ENCODE measurements at places on chromosomes 13 and 19. TPM values are rescaled to one million over a fixed set of nuclear protein-coding genes. Genes with fewer than 3 reads are reported as not detected.
A peak's percentile ranks its signal among the peaks of the same experiment; 100 is the strongest.

- H3K27ac ChIP-seq: peak overlapping the region; percentile 25
- H3K4me3 ChIP-seq: no peak overlapping the region
- H3K36me3 ChIP-seq: no peaks in the 10 kb centered on the region
- no peak for DNase-seq
Measured at GRCh38 chr13:39419068-39419467, 183.9 kb downstream of the LHFPL6 start.

Gene VSTM1
- total RNA-seq: not detected

Gene KLK10
- total RNA-seq: not detected

DNA sequence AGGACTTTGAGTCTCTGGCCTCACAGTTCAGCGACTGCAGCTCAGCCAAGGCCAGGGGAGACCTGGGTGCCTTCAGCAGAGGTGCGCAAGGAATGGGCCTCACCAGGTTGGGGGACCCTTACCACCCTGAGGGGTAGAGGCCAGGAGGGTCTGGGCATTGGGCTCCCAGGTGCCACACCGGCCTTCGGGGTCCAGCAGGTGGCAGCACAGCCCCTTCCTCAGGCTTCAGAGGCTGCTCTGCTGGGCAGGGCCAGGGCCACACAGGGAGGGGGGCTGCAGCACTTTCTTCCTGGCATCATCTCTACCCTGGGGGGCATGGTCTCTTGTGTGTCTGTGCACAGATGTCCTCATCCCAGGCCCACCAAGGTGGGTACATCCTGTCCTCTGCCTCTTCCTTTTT is 12.9 kb downstream of the PIN1 start:
- H3K4me1 ChIP-seq: peaks cover 17% of the 10 kb centered on the region
- peaks cover 18% of the 10 kb centered on the region for H3K36me3 ChIP-seq
- H3K27ac ChIP-seq: no peak overlapping the region
- DNase-seq: no peak
- no peak overlapping the region for H3K4me3 ChIP-seq

Gene SULT2B1
- not detected for total RNA-seq

GRCh38 chr13:49086722-49087121 is 111.0 kb downstream of the FNDC3A start:
- DNase-seq: no peak
- no peaks in the 10 kb centered on the region for H3K36me3 ChIP-seq
- peaks cover 7% of the 10 kb centered on the region for H3K4me1 ChIP-seq

GRCh38 chr19:7917267-7918061 is 2.7 kb upstream of the SNAPC2 start:
- H3K4me3 ChIP-seq: peak overlapping the region; percentile 46
- H3K36me3 ChIP-seq: peaks cover 20% of the 10 kb centered on the region
- no peak for DNase-seq
- H3K27me3 ChIP-seq: peaks cover 40% of the 10 kb centered on the region

- no peak overlapping the region for H3K27ac ChIP-seq
- H3K36me3 ChIP-seq: peaks cover 17% of the 10 kb centered on the region
- DNase-seq: no peak
- no peaks in the 10 kb centered on the region for H3K27me3 ChIP-seq
- no peak overlapping the region for H3K4me3 ChIP-seq
Measured at GRCh38 chr19:2816641-2817040, 3.0 kb upstream of the ZNF554 start.

Gene SPHK2
- total RNA-seq: 17.7 TPM

DNA sequence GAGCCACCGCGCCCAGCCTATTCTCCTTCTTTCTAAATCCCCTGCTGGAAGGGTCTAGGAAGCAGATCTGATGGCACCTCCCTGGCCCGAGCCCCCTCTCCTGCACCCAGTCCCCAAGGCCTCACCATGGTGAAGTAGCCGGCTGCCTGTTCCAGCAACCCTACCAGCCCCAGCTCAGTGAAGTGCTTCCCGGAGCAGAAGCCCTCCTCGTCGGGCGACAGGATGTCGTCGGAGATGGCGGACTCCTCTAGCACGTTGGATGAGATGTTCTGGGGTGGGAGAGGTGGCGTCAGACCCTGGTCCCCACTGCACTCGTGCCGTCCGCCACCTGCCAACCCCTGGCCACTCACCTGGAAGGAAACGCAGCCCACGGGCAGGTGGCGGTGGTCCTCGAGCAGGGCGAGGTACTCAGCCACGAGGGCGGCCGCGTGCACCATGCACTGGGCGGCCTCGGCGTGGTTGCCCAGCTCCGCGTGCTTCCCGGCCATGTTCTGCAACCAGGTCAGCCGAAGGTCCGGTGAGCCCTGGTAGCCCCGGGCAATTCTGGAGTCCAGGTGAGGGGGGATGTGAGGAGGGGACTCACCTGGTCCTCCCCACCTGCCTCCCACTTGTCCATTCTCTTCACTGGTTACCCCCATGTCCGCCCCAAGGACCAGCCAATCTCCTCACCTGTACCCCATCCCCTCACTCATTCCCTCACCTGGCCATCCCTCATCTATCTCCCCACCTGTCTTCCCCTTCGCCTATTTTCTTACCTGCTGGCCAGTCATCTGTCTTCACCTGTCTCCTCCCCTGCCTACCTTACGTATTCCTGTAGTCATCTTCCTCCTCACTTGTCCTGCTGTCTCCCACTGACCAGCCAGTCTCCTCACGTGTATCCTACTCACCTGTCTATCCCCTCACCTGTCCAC is 11.5 kb upstream of the KANK2 start:
- no peaks in the 10 kb centered on the region for H3K27me3 ChIP-seq
- H3K27ac ChIP-seq: no peak overlapping the region
- DNase-seq: no peak
- H3K4me1 ChIP-seq: peaks cover 32% of the 10 kb centered on the region

DNA sequence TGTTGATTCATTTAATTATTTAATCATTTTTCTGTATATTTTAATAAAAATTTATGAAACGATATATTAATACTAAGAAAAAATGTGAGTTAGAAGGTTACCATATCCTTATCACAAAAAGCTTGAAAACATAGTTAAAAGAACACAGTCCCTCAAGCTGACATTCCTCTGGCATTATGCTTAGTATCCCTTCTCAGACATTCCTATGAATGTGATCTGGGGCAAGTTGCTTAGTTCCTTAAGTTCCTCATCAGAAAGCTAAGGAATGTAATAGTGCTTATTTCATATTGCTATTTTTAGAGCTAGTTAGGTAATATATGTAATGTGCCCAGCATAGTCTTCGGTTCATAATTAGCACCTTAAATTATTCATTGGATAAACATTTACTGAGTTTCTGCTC is 122.8 kb downstream of the MTUS2 start:
- no peaks in the 10 kb centered on the region for H3K27me3 ChIP-seq
- no peaks in the 10 kb centered on the region for H3K36me3 ChIP-seq
- H3K27ac ChIP-seq: peak overlapping the region; percentile 49
- peaks cover 14% of the 10 kb centered on the region for H3K4me1 ChIP-seq

GRCh38 chr13:114177245-114178010 is 1.6 kb upstream of the CFAP97D2 start:
- H3K4me1 ChIP-seq: no peaks in the 10 kb centered on the region
- no peak overlapping the region for H3K4me3 ChIP-seq
- H3K27ac ChIP-seq: no peak overlapping the region
- no peak for DNase-seq
- H3K36me3 ChIP-seq: no peaks in the 10 kb centered on the region

GRCh38 chr13:48437371-48437770 is 24.5 kb upstream of the LPAR6 start:
- H3K4me3 ChIP-seq: no peak overlapping the region
- peak overlapping the region; percentile 30 for H3K27ac ChIP-seq
- H3K36me3 ChIP-seq: no peaks in the 10 kb centered on the region
- peaks cover 14% of the 10 kb centered on the region for H3K4me1 ChIP-seq

DNA sequence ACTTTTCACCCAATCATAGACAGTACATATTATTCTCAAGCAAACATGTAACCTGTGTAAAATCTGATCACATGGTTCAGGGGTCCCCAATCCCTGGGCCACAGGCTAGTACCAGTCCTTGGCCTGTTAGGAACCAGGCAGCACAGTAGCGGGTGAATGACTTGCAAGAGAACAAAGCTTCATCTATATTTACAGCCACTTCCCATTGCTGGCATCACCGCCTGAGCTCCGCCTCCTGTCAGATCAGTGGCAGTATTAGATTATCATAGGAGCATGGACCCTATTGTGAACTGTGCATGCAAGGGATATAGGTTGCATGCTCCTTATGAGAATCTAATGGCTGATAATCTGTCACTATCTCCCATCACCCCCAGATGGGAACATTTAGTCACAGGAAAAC is 133.1 kb downstream of the MAB21L1 start:
- no peaks in the 10 kb centered on the region for H3K27me3 ChIP-seq
- H3K4me1 ChIP-seq: no peaks in the 10 kb centered on the region
- no peak overlapping the region for H3K27ac ChIP-seq
- DNase-seq: no peak
- H3K36me3 ChIP-seq: no peaks in the 10 kb centered on the region
